NCI-H774 (cell line): ENCODE measurements at places on chromosomes 5 and 9.

DNA sequence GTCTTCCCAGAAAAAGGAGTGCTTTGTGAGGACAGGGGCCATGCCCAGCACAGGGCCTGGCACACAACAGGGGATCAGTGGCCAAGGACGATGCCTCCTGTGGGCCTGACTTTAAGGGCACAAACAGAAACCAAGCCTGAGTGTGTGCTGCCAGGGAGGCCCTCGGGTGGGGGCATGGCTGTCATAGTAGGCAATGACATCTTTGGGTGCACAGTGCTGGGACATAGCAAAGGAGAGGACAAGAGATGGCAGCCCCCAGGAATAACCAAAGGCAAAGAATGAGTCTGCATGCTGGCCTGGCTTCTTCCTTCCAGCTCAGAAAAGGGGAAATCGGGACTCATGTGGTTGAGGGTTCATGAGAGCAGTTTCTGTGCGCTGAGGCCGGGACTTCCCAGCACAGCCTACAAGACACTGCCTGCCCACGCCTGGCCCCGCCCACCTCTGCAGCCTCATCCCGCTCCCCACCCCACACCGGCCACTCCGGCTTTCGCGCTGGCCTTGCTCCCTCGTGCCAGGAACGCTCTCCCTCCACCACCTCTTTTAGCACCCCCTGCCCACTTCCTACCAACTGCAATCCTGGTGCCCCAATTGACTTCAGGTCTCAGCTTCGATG, 13.8 kb upstream of the LHX2 start:
- DNase-seq, result no peak

GRCh38 chr5:30846171-30846570, 347.3 kb upstream of the CDH6 start:
- no peak for DNase-seq

DNA sequence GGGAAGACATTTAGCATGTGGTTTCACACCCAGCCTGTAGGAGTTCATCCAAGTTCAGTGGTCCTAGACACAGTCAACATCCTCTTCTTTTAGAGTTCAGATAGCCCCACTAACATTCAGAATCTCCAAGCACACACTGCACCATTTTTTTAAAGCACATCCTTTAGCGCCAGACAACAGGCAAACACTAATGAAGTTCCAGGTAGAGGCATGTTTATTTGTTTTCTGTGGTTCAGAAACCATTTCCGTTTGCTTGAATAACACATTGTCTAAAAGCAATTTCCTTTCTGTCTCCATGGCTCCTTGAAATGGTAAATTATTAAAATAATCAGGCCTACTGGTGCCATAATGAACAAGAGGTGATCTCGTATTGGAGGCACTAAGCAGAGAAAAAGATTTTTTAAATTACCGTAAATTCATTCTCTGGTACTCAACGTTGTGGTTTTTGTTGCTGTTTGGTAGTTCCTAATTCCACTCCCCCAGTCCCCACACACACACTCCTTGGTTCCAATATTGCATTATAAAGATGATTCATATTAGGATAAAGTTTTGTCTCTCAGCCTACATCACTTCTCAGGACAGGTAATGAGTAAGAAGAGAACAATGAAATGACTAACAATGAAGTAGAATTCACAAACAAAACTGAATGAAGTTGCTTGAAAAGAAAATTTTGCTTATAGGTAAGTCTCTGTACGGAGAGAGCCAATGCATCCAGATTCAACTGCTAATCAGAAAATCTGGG, 153.1 kb downstream of the PCSK1 start:
- no peak for DNase-seq

GRCh38 chr9:92964607-92965060, 17.3 kb downstream of the FGD3 start:
- no peak for DNase-seq

DNA sequence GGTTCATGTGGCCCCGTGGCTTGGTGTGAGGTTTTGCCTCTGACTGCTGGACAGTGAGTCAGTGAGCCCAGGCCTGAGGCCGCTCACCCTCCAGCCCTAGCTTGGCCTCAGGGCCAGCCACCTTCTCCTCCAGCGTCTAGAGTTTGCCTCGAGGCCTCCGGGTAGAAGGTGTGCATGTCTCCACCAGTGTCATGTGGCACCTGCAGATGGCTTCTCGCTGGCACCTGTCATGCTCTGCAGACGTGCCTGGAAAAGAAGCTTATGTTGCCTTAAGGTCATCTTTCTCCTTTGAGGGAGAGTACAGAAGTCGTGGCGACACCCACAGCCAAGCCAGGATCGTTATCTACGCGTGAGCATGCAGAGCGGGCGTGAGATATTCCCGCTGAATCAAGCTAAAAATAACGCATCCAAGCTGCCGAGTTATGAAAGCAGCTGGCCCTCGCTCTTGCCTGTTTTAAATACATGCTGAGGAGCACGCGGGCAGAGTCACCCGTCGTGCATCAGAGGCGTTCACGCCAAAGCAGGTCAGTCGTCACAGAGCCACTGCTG, 79.7 kb upstream of the FCN2 start:
- DNase-seq, result no peak

DNA sequence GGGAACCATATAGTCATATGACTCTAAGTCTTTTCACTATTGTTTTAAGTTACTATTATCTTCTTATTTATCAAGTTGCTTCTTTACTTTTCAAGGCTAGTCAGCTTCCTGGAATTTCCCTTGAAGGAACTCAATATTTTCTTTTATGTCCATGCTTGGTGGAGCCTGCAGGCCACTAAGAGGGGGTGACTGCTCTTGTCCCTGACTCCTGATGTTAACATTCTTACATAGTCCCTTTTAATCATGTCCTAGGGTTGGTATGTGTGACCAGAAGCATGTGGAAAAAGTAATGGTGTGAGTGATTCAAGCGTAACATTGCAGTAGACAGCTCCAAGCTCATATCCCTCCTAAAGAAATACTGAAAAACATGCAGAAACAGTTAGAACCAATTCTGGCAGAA, 1536.2 kb upstream of the CDH9 start:
- no peak for DNase-seq

GRCh38 chr5:35884773-35885172, 28.1 kb downstream of the IL7R start:
- DNase-seq, result no peak

DNA sequence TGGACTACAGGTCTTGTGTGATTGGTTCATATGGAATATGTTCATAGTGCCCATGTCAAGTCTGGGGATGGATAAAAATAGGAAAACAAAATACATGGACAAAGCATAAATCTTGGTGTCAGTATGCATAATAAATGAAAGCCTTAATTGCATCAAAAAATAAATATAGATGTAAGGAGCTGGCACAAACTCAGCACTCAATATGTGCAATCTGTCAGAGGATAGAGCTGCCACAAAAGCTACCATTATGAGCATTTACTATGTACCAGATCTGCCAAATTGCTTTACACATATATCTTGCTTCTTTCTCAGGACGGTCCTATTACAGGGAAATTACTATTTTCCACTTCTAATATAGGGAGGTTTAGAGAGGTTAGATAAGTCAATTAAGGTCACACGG, 18.2 kb upstream of the TMED7 start:
- DNase-seq, result no peak

- no peak for DNase-seq
Measured at GRCh38 chr9:109604781-109605180, 106.7 kb upstream of the PTPN3 start.

DNA sequence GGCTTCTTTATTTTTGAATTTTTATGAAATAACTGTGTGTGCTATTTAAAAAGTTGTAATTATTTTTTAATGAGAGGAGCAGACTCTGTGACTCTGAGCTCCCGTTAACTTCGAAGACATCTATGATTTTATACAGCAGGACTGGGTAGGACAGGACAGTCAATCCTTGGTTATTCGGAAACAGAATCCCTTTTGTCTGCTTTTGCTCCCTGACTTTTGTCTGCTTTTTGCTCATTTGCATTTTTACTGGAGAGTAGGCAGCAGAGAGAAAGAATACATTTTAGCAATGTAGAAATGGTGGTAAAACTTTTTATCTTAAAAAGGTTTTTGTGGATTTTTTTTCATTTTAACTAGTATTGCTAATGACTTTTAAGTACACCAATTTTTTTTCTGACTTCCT, 303.6 kb downstream of the ARHGAP26 start:
- DNase-seq, result no peak

DNA sequence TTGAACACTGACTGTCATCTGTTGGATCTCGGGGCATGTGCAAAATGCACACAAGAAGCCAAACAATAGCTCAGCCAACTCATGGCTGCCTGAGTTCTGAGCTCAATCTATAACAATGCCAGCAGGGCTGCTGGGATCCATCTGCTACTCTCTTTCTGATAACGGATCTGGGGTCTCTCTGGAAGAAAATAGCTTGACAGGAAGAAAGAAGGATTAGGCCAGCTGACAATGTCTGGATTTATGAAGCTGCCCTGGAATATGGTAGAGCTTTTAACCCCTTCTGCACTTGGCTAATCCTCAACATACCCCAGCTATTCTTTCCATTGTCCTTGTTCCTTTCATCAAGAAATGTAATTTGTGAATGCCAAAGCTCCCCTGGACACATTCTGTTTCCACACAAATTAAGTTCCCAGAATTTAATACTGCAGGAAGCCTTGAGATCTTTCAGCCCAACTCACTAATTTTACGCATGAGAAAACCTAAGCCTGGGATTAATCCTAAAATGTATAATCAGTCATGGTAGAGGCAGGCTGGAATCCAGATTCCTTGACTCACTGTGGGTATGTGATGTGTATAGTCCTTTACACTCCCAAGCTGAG, 62.7 kb upstream of the PCA3 start:
- no peak for DNase-seq

- DNase-seq, result no peak
Measured at GRCh38 chr5:18024542-18024941, 390.3 kb downstream of the TAF11L14 start.

DNA sequence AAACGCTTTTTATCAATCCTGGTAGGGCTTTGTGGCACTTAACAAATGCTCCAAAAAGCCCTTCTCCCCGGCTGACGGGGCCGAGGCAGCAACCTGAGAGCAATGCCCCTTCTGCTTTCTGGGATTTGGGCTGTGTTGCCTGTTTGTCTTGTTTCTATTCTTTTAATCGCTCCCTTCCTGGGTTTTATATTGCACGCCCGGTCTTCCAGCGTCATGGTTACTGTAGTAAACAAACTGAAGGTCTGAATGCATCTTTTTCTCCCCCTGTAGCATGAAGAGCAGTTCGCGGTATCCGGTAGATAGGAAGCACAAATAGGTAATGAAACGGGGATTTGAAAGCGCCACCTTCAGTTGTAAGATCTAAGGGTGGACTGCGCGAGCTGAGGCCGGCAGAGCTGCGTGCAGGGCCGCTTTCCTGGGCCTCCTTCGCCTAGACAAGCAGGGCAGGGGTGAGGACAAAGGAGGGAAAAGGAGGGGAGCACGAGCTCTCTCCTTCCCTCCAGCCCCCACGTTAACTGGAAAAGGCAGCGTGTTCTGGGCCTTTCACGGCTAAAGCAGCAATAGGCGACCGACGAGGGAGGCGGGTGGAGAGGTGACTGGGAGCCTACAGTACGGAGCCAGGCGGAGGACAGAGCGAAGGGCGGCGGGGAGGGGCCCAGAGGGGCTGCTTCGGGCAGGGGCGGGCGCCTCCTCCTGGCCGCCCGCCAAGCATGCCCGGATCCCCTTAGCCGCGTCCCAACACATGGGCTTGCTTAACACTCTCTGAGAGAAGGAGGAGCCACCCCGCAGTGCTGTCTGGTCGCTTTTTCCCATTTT, 49.3 kb upstream of the ZNF366 start:
- peak; percentile 45 for DNase-seq

DNA sequence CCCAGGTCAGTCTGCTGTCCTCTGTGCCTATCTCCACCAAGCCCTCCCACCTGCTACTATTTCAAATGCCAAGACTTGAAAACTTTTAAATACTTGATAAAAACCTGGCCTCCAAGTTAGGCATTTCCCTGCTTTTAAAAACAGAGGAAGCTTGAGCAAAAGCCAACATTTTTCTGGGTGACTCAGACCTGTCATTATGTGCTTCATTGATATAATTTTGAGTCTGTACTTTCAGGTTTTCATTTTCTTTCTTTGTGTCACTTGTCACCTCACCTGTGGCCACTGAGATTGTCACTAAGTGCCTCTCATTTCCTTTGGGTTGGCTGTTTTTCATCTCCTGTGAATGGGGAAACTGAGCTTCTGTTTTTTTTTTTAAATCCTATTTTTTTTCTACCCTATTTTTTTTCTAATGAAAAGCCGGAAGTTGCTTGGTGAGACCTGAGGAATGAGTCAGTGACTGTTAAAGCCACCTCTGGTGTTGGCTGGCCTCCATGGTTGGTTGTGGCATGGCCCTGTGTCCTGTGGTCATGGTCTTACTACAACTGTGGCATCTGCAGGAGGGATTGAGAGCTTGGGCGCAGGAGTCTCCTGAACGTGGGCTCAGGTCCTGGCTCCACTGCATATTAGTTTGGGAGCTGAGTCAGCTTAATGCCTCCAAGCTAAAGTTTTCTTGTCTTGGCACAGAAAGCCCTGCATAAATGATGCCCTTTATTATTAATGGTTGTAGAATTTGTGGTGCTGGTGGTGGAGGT, 56.7 kb downstream of the ARHGAP26 start:
- no peak for DNase-seq

- DNase-seq, result peak; percentile 13
Measured at GRCh38 chr5:134439210-134439654, 27.6 kb upstream of the CDKN2AIPNL start.

- DNase-seq, result no peak
Measured at GRCh38 chr5:34490506-34491250, 165.4 kb upstream of the RAI14 start.

GRCh38 chr5:155332618-155333017, 319.1 kb downstream of the KIF4B start:
- DNase-seq, result no peak
